CD4-positive, alpha-beta T cell treated with Interleukin-15 for 4 hours (primary cell): ENCODE measurements at places on chromosomes 3 and 15.

DNA sequence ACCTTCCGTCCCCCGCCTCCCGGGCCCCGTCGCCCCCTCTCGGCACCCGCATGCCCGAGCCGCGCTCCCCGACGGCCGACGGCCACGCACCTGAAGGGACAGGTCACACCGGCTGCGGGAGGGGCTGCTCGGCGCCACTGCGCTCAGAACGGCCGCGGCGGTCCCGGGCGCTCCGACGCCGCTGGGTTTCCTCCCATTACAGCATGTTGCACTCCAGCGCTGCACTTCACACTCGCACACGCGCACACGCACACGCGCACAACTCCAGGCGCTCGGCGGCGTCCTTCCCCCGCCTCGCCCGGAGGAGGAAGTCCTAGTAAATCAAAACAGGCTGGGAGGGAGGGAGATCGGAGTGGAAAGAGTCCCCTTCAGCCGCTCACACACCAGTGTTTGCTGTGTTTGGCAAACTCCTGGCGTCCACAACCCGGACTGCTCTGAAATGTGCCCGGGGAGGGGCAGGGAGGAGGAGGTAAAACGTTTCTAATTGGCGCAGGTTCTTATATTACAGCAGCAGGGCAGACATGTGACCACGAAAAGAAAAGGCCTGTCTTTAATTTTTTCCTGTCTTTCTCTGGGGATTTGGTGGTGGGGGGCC, 76.7 kb upstream of the VGLL4 start:
- DNase-seq: peak; percentile 42

DNA sequence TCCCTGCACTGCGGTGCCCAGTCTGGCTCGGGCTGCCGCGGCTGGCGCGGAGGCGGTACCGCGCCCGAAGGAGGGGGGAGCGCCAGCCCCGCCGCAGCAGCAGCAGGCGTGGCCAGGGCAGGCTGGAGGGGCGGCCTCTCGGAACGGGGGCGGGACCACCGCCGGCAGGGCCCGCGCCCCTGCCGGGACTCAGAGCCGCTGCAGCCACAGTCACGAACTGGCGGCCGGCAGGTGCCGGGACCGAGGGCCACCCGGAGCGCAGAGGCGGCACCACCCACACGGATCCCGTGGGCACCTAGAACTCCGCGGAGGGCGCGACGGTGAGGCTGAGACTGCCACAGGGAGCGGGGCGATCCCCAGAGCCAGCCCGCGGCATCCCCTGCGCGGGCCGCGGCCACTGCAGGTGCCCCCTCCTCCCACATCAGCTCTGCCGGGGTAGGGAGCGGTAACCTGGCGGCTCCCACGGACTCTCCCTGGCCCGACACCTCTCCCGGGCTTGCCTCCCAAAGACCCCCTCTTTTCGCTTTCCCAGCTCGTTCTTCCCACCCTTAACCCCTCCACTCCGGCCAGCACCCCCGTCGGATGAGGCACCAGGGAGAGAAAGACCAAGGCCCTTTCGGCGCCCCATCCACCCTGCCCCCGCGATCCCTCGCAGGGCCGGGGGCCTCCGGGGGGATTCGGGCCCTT, at the start of gene VWA5B2:
VWA5B2 (plus strand) TSS at position 192 of the 687 bp plus-strand sequence. CDS start 944 bp downstream, outside the sequence.
- peak; percentile 68 for DNase-seq

DNA sequence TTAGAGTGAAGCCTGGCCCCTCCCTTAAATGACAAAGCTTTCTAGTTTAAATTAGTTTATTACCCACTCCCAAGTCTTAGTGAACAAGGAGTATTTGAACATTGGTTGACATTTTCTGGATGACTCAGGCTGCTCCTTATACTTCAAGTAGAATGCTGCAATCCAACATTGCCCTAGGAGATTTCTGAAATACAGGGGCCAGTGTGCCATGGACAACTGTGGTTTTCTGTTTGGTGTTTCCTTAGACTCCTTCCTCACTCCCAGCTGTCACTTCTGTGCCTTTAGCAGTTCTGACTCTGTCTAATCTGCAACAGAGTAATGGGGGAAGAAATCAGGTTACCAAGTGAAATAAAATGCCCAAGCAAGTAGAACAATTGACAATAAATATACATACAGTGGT, 116.1 kb upstream of the P2RY1 start:
- DNase-seq: no peak

- no peak for DNase-seq
Measured at GRCh38 chr15:71187526-71187925, 72.3 kb downstream of the THSD4 start.

- DNase-seq: no peak
Measured at GRCh38 chr3:94171954-94172353, 109.1 kb downstream of the NSUN3 start.

GRCh38 chr15:40197434-40197833, 36.6 kb downstream of the BUB1B start:
- peak; percentile 22 for DNase-seq

GRCh38 chr3:42192334-42193200, 73.4 kb downstream of the CCK start:
- DNase-seq: no peak

DNA sequence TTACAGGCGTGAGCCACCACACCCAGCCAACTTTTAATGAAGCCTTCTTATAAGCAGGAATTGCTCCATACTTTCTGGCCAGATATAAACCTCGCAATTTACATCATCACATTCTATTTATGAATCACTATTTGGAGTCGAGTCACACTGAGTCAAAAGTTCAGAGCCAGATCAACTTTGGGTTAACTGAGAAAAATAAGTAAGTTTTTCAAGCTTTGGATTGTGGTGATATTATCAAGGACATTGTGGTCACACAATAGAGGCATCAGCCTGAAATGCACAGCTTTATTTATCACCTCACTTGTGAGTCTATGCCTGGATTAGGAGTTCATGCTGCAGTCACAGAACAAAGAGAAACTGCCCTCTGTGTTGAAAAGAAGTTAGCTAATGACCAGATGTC, 1163.5 kb downstream of the ROBO1 start:
- no peak for DNase-seq

DNA sequence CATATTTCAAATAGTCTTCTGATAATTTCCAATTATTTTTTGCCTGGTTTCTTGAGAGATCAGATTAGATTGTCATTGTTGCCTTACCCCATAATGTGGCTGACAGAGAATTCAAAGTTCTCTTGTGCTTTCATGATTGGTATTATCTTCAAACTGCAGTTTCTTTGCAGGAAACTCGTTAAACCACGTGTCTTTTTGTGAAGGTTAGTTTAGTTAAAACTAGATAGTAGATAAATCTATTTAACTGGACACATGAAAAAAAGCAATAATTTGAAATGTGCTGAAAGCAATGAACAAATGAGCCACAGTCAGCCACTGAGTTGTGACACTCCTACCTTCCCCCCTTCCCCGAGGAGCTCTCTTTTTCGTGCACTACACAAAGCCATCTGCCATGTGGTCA, 327.5 kb upstream of the UMPS start:
- DNase-seq: no peak
